ENCODE measurements at places on chromosomes 5 and 9.

- no peak for DNase-seq
Measured at GRCh38 chr5:100004969-100005368, 530.2 kb upstream of the FAM174A start.

DNA sequence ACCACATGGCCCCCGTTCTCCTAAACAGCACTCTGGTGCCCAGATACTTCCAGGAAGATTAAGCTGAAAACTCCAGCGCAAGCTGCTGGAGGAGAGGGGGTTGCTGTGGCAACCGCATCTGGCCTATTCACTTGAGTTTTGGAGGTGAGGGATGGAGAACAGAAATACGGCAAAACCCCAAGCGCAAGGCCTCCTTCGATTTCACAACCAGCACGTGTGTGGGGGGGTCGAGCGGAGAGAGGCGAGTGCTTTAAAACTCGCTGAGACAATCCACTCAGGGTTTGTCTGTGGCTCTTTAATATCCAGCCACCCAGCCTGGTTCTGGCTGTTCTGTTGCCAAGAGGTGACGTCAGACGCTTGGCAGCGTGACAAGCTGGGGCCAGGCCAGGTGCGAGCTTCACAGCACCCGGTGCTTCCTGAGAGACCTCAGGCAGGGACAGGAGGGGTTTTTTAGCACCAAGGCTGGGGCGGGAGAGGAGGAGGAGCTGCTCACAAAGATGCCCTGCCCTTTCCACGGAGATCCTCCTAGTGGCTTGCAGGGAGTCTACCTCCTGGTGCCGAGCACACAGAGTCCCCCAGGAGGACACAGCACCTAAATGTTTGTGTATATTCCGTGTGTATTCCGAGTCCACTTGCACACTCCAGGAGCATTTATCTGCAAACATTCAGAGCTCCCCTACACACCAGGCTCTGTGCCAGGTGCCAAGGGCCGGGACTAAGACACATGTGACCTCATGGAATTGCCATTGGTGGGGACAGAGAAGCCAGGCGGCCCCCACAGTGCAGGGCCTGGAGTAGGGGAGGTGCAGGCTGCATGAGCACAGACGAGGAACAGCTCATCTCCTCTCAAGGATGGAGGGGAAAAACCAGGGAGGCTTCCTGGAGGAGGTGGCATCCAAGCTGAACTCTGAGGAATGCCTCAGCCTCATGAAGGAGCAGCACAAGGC lies 194.6 kb downstream of the OLFM1 start:
- no peak for DNase-seq

- DNase-seq = no peak
Measured at GRCh38 chr9:130446101-130446861, 1.5 kb downstream of the ASS1 start.

GRCh38 chr5:113806904-113807303 lies 293.4 kb downstream of the YTHDC2 start:
- no peak for DNase-seq

- DNase-seq = no peak
Measured at GRCh38 chr9:91625331-91625730, 201.7 kb upstream of the NFIL3 start.

GRCh38 chr5:25458628-25459027 lies 813.9 kb upstream of the CDH10 start:
- DNase-seq = no peak

DNA sequence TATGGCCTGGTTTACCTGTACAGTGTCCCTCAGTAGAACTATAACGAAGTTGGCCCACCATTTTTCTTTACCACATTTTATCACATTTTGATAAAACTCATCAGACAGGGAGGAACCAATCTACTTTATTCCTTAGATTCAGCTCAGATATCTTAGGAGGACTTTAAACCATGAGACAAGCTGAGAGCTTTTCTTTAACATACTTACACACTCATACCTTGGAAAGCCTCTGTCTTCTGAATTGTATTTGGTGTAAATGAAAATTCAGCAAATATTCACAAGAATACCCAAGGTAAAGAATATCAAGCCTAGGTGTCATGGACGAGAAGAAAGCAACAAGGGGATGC lies 313.2 kb downstream of the ENC1 start:
- no peak for DNase-seq

DNA sequence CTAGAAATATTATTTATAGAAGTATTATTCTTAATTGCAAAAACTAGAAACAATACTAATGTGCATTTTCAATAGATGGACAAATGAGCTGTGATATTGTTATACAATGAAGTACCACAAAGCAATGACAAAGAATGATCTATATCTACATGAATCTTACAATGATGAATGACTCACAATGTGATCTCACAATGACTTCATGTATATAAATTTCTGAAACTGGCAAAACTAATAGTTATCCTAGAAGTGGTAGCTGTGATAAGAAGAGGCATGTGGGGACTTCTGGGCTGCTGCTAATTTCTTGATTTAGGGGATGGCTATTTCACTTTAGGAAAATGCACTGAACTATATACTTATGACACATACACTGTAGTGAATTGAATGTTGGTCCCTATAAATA lies 396.0 kb upstream of the ZNF608 start:
- no peak for DNase-seq

DNA sequence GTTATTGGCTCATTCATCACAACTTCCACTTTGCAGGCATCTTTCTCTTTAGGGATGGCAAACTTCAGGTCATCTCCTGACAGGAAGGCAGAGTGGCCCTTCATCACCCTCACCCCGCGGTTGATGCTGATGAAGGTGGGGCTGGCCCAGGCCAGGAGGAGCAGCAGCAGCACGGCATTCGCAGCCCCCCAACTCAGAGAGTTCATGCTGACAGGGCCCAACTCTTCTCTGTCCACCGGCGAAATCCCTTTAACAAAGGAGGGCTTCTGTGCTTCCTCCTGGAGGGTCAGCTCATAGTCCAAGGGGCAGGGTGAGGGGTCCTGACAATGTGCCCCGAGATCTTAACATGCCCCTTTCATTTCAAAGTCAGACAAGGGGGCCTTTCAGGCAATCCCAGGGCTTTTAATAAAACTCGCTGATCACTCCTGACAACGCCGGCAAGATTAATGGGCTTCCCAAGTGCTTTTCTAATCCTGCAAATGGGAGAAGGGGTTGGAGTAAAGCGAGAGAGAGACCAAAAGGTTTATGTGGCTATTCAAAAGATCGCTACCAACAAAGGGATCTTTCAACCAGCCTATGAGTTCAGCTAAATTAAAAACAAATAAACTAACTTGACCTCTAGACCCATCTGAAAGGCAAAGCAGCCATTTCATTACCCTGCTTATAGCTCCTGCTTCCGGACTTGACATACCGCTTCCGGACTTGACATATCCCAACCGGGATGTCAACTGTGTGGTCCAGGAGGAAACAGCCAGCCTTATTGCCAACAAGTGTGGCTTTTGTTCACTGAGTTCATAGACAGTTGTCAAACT lies 41.2 kb downstream of the FREM1 start:
- no peak for DNase-seq

DNA sequence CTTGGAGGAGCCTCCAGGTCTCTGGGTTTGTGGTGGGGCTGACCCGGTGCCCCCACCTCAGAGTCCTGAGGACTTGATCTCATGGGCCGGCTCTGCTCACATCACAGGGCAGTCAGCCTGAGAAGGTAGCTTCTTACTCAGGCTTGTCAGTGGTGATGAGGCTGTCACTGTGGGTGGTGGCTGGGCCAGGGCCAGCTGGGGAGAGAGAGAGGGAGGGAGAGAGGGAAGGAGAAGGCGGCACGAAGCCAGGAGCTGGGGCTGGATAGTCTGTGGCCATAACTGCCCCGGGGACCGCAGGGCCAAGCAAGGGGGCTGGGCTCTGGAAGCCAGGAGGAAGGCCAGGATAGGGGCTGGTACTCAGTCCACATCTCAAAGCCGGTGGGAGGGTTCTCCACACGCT lies 6.5 kb downstream of the NTNG2 start:
- DNase-seq = no peak

GRCh38 chr5:61625137-61625561 lies 293.1 kb downstream of the ZSWIM6 start:
- no peak for DNase-seq

DNA sequence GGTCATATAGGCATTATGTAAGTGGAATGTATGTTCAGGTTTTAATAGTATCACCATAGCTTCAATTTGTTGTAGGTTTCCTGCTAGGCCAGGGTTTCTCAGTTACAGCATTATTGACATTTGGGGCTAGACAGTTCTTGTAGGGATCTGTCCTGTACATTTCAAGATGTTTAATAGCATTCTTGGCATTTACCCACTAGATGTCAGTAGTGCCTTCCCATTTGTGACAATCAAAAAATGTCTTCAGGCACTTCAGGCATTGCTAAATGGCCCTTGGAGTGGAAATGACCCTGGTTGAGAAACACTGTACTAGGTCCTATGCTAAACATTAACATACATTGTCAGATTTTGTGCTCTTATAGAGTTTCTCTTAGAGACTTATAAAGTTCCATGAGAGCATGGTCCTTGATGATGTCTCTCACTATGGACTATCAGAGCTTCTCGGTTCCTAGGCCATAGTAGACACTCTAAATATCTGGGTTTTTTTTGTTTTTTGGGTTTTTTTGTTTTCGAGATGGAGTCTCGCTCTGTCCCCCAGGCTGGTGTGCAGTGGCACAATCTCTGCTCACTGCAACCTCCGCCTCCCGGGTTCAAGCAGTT lies 1.4 kb downstream of the KIF20A start:
- no peak for DNase-seq

GRCh38 chr5:104793031-104793754 lies 1230.6 kb upstream of the NUDT12 start:
- no peak for DNase-seq

- DNase-seq = peak; percentile 54
Measured at GRCh38 chr5:142699184-142699720, 13.4 kb upstream of the FGF1 start.

GRCh38 chr5:71829206-71829605 lies 110.1 kb downstream of the CARTPT start:
- DNase-seq = no peak

GRCh38 chr5:81817980-81818379 lies 67.1 kb upstream of the SSBP2 start:
- no peak for DNase-seq

DNA sequence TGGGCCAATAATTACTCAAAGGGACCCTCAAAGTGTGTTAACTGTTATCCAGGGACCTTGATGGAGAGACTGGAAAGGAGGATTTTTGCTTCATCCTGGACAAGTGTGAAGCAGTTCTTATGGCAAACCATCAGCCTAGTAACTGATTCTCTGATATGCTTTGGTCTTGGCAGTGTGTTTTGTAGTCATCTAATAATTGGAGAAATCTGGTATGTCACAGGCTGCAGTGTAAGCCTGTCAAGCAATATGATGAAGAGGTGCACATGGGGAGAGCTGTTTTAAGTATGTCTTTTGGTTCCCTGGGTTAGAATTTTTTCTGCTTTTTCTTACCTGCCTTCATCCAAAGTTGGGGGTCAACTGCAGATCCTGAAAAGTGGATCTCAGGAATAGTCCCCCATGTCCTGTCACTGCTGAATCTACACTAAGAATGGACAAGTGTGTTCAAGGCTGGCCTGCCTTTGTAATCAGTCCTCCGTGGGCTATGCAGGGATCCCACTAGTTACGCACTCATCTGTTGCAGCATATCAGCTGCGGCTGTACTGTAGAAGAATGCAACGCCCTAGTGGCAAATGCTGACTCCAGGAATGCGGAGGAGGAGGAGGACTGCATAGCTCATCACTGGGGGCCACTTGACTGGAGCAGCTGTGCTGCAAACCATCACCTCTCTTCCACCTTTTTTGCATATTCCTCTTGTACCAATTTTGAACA lies 1.9 kb downstream of the SPTAN1 start:
- no peak for DNase-seq

- no peak for DNase-seq
Measured at GRCh38 chr9:35333551-35333950, 156.4 kb upstream of the RUSC2 start.

DNA sequence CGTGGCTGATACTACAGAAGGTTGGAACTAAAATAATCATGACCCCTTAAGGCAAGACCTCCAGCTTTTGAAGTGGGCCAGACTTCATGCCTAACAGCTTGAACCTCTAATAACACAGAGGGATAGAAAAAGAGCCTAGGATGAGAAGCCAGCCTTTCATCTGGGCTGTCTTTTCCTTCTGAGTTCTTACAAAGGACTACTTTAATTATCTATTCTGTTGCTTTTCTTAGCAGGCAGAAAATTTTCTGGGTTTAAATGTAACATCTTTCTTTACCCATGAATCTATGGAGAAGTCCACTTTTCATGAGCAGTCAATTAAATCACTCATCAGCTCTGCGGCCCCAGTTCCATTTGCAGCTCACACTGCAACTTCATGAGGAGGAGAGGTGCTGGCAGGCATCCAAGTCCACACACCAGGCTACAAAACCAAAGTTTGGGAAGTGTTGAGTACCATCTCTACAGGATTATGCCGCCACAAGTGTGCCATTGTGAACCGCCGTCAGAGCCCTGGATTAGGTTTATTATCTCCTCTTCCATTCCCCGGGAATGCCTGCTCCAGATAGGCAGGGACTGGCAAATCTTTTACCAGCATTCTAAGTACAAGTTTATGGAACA lies 192.0 kb downstream of the TLE4 start:
- DNase-seq = no peak

GRCh38 chr5:54845567-54845941 lies 139.8 kb downstream of the ESM1 start:
- DNase-seq = no peak

- no peak for DNase-seq
Measured at GRCh38 chr9:86274821-86275643, 7.3 kb downstream of the ISCA1 start.

- no peak for DNase-seq
Measured at GRCh38 chr9:21919377-21920362, 74.5 kb downstream of the CDKN2A start.

GRCh38 chr9:106358331-106358730 lies 504.6 kb upstream of the ZNF462 start:
- DNase-seq = no peak

- no peak for DNase-seq
Measured at GRCh38 chr9:96004379-96004778, 128.9 kb downstream of the ERCC6L2 start.

- no peak for DNase-seq
Measured at GRCh38 chr9:112002847-112003457, 106.3 kb downstream of the UGCG start.

DNA sequence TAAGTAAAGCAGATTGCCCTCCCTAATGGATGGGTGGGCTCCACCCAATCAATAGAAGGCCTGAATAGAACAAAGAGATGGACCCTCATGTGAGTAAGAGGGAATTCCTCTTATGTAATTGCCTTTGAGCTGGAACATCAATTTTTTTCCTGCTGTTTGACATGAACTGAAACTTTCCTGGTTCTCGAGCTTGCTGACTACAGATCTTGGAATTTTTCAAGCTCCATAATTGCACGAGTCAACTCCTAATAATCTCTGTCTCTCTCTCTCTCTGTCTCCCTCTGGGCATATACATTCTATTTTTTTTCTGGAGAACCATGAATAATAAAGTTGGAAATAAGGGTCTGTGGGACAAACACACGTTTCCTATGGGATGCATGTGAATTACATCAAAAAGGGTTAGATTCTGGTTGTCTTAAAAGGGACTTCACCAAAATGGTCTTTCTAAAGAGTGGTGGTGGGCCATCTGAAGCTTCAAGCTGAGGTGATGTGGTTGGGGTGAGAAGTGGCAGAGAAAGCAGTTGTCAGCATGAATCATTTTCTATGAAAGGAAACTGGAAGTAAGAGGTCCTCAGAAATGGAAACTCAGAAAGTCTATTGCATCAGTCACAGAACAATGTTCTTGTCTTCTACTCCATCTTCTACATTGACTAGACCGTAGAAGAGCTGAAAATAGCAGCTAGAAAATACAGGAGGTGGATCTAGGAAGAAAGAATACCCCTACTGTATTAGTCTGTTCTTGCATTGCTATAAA lies 47.0 kb upstream of the HOMER1 start:
- no peak for DNase-seq

- no peak for DNase-seq
Measured at GRCh38 chr5:137036640-137037039, 462.5 kb downstream of the SPOCK1 start.

GRCh38 chr5:139745800-139746690 lies 49.6 kb upstream of the PSD2 start:
- peak; percentile 38 for DNase-seq
